CD4-positive, alpha-beta T cell treated with Interleukin-6 at 100 ng/mL for 8 hours (primary cell): ENCODE measurements at places on chromosomes 6 and 20.

- no peak for DNase-seq
Measured at GRCh38 chr20:63534831-63535651, 2.1 kb downstream of the PTK6 start.

DNA sequence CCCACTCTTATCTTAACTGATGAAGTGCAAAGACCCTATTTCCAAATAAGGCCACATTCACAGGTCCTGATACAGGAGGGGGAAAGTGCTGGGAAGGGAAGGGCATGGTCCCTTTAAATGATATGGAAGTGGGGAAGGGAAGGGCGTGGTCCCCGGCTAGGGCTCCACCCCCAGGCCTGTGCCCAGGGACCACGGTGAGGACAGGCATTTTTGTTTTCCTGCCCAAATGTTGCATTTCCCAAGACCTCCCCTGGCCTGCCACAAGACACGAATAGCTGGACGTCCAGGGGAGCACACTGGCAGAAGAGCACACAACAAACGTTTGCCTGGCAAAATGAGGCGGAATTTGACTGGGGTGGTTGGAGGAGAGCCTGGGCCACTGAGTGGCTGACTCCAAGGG lies 16.1 kb upstream of the HFE start:
- no peak for DNase-seq

DNA sequence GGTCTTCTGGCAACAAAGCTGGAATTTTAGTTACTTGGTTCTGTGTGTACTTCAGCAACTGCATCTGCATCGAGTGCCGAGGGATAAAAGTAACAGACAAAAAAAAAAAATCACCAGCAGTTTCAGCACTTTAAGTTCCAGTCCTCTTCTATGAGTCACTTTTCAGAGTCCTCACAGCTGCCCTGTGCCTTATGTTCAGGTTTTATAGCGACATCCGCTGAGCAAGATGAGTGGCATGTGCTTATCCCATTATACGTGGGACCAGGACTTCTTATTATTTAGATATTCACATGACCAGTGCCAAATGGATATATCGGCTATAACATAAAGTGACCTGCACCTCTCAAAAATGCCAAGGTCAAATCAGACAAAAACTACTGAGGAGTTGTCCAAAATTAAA lies 242.9 kb downstream of the FOXA2 start:
- DNase-seq: no peak

DNA sequence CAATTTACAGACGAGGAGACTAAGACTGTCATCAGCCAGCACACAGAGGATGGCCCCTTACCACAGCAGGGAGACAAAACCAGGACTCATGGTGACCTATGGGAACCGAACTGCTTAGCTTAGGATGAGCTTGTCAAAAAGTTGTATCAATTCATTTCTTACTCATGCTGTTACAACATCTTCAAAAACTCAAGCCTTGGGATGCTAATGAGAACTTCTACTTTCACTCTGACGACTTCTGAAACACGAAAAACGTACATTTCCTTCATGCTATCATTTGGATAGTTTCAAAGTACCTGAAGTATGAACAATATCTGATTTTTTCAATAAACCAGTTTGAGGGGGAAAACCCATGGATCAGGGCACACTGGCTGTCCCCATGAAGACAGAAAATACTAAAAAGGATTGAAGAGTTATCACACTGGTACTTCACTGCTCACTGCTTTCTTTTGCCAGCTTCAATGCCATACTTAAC lies 31.9 kb downstream of the HIVEP2 start:
- no peak for DNase-seq

DNA sequence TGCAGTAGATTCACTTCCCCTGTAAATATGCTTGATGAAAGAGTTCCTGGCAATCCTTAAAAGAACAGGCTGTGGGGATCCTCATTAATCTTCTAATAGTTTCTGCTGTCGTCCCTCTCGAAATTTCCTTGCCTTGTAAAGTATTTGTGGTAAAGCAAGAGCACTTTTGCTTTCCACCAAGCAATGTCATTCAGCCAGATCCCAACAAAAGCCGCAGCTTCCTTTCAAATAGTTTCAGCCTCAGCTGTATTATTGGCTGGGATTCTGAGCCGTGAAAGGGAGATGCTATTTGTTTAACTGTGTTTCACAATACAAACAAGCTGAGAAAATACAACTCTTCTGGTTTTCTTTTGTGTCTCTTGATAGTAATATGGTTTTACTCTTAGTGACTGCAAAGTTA lies 48.9 kb upstream of the EPHA7 start:
- DNase-seq: no peak

- no peak for DNase-seq
Measured at GRCh38 chr6:122548281-122548680, 61.9 kb upstream of the PKIB start.

DNA sequence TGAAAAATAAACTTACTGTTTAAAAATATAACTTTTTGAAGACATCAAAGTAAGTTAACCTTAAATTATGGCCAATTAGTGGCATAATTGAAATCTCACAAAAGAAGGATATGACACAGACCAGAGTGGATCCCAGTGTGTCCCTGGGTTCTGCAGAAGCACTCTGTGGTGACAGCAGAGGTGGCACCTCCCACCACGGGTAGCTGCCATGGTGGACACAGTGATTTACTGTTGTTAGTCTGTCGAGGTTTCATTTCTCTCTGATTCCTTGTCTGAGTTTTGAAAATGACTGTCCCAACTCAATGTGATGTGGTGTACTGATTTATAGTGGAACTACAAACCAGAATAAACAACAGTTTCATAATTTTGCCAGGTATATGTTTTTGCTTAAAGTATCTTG lies 76.5 kb downstream of the TULP4 start:
- no peak for DNase-seq
